Stimulated activated CD8-positive, alpha-beta memory T cell treated with anti-CD3 and anti-CD28 coated beads, Interleukin-7, amount 100 ng/mL, for 1 hour (primary cell): ENCODE measurements at places on chromosomes 3 and 15.

DNA sequence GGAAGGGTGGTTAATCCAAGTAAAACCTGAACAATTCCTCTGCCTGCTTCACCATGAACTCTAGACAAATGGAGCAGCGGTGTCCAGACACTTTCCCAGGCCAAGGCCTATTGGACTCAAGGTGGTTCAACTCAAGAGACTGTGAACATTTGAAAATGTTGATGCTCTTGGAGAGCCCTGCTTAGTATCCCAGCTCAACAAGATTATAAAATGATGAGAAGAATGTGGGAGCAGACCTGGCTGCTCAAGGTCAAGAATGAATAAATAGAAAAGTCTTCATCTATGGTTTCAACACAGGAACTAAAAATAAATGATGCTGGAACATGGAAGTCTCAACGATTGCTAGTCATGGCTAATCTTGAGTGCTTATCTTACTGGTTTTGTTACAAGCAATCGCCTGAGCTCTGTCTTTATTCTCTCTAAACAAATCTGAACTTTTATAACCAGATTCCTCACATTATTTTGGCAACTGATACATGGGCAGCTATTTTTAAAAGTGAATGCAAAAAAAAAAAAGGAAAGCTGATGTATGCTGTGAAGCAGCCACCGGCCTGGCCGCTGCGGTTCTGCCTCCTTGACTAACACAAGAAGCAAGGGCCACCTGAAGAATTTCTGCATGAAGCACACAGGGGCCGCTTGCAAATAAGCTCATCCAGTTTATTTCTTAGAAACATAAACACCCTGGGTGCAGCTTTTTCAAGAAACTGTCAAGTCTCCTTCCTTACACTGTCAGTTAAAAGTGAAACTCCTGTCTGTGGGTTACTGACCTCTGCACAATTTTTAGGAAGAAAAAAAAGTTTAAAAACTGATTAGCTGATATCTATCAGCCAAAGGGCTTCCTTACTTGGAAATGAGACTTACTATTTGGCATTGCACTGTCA lies 120.1 kb upstream of the ARHGEF3 start:
- no peak for DNase-seq

- no peak for DNase-seq
Observed at GRCh38 chr3:5079761-5080160, 42.3 kb upstream of the ARL8B start.

DNA sequence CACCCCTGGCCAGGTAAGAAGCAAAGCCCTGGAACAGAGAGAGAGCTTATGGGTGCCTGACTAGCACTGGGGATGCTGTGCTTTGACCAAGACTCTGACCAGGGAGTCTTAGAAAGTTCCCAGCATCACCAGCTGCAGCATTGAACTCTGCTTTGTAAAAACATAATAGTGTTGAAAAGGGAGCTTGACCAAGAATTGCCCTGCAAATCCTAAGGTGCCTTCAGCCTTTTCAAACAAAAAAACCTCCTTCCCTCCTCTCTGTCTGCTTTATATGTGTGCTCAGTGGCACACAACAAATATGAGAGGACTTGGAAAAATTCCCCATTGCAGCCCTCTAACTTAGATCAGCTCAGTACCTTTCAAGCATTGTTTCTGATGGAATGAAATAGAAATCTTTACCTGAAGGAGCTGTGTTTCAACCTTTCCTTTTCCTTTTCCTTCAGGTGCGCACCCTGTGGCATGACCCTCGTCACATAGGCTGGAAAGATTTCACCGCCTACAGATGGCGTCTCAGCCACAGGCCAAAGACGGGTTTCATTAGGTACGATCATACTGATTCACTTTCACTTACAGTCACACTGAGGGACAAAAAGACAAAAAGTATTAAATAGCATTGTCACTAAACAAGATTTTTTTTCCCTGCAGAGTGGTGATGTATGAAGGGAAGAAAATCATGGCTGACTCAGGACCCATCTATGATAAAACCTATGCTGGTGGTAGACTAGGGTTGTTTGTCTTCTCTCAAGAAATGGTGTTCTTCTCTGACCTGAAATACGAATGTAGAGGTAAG lies 13.0 kb downstream of the THBS1 start:
- DNase-seq: no peak

GRCh38 chr3:33645060-33645647 lies 72.9 kb downstream of the CLASP2 start:
- no peak for DNase-seq

DNA sequence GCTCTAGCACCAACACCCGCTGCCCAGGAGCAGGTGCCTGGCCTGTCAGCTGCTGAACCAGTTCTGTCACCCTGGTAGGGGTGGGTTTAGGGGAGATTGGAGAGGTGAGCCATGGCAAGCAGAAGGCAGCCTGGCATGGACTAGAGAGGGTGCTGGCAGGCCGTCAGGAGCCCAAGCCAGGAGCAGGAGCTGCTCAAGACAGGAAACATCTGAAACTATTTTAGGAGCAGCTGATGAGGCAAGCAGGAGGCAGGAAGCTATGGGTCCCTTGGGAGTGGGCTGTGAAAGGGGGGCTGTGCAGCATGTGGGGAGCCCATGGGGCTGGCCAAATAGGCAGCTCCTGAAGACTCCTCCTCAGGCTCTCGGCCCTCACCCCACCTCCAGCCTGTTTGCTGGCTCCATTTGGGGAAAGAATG lies 2.3 kb downstream of the INKA1 start:
- DNase-seq: no peak

DNA sequence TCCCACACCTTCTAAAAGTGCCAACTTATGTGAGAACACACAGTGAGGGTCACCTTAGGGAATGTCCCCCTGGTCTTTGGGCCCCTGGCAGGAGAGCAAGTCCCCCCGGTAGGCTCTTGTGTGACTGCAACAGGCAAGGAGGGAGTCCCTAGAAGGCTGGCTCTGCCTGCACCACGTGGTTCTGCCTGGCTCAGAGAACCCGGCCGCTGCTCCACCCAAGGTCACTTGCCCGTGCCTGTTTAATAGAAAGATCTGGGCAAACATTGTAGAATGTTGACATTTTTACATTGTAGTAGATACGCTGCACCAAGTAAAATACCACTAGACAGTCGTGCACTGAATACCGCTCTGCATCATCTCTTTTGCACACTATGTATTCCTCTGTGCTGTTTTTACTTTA lies 21.9 kb downstream of the GABRA5 start:
- DNase-seq: no peak

GRCh38 chr3:127208483-127209100 lies 15.7 kb downstream of the PRR23E start:
- no peak for DNase-seq

GRCh38 chr3:166764698-166765318 lies 615.3 kb downstream of the ZBBX start:
- DNase-seq: no peak

- DNase-seq: no peak
Observed at GRCh38 chr3:172127929-172128580, 88.7 kb downstream of the FNDC3B start.

- DNase-seq: no peak
Observed at GRCh38 chr3:114128826-114129225, 50.0 kb downstream of the DRD3 start.

DNA sequence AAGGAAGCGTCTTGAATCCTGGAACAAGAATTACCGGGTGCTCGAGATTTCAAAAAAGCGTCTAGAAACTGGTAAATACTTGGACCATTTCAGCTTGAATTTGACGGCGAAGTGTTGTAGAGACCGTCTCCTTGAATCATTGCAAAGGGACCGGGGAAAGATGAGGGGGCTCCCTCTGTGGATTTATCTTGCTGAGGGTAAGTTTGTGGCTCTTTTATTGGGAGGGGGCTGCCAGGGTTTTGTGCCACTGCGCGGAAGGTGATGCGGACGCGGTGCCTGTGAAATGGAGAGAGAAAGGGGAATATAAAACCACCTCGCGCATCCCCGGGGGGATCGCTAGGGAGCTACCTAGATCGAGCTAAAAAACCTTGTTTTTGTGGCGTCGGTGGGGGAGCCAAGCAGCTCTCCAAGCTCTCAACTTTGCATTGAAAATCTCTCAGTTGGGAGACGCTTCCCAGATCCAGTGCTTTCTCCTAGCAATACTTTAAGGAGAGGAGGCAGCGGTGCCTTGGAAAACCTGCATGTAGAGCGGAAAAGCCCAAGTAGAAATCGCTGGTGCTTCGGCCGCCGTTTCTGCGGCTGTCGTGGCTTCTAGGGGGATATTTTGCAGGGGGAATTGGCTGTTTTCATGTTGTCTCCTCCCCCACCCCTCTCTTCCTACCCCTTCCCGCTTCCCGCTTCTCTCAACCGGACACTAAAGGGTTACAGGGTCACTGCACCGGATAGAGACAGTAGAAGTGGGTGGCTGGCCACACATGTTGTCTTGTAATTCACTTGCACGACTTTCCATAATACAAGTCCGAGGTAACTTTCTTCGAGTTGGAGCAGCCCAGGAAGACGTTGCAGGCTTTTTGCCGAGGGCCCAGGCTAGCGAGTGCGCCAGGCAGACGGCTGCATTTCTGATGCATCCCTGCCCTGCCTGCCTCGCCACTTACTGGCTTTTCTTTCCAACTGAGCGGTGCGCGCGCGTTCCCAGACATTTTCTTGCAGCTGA lies 187.6 kb downstream of the NLGN1 start:
- DNase-seq: no peak
